ENCODE measurements at places on chromosomes 5 and 9. TPM values are rescaled to one million over a fixed set of nuclear protein-coding genes. Genes with fewer than 3 reads are reported as not detected.

GRCh38 chr5:9324348-9325077, 221.4 kb downstream of the SEMA5A start:
- no peak overlapping the region for H3K4me3 ChIP-seq
- H3K27ac ChIP-seq: no peak overlapping the region
- H3K27me3 ChIP-seq: no peaks in the 10 kb centered on the region
- H3K36me3 ChIP-seq: no peaks in the 10 kb centered on the region
- DNase-seq: no peak

- H3K4me3 ChIP-seq: no peak overlapping the region
- no peak for DNase-seq
- no peaks in the 10 kb centered on the region for H3K27me3 ChIP-seq
- no peak overlapping the region for H3K27ac ChIP-seq
- no peaks in the 10 kb centered on the region for H3K4me1 ChIP-seq
Measured at GRCh38 chr9:117763314-117763713, 59.1 kb downstream of the TLR4 start.

DNA sequence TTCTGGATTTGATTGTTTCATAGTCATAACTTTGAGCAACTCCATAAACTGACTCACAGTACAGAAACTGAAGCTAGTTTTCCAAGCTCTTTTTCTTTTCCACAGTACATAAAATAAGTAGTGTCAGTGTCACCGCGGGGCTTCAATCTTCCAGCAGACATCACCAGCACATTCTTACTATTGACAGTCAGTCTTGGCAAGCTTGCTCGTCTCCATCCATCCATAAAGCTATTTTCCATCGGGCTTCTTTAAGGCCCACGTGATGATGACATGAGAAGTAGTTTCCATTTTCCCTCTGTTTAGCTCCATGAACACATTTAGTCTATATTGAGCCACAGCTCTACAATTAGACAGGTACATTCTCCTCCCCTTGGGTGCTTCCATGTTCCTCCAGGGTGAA, 443.4 kb downstream of the KDM4C start:
- no peak for DNase-seq
- H3K36me3 ChIP-seq: no peaks in the 10 kb centered on the region
- H3K4me1 ChIP-seq: no peaks in the 10 kb centered on the region

The KCNV2 gene
- total RNA-seq: not detected
